ENCODE measurements at places on chromosomes 1 and 21.

- no peak for DNase-seq
These were observed 1.7 kb downstream of the DHCR24 start for GRCh38 chr1:54885237-54885679.

DNA sequence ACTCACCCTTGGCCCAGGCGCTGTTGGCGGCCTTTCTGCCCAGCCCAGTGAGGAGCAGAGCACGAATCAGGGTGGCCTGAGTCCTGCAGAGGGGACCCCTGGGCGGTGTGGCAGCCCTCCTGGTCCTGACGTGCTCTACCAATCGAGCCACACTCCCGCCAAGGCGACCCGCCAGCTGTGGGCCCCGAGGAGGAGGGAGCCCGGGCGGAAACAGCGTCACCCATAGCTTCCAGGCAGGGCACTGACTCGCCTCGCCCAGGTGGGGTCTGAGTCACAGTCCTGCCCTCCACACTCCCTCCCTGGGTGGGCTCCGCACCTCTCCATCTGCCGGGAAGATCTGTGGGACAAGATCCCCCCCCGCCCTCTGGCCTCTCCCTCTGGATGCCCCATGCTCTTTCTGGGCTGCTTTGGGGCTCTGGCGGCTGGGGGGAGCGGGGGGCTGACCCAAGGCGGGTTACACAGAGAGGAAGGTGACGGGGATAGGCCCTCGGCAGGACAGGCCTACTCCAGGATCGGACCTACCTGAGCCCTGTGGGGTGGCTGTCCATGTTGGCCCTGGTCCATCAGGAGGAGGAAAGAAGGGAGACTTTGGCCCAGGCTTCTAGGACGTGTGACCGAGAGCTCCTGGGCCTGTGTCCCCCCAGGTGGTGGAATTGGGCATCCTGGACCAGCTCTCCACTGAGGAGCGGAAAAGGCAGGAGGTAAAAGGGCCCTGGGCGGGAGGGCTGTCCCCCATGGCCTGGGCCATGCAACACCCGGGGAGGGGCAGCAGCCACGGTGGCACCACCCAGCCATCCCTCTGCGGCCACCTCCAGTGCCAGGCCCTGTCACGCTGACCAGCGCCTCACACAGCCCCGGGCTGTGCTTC is 14.0 kb downstream of the ARHGEF16 start:
- DNase-seq, result no peak

DNA sequence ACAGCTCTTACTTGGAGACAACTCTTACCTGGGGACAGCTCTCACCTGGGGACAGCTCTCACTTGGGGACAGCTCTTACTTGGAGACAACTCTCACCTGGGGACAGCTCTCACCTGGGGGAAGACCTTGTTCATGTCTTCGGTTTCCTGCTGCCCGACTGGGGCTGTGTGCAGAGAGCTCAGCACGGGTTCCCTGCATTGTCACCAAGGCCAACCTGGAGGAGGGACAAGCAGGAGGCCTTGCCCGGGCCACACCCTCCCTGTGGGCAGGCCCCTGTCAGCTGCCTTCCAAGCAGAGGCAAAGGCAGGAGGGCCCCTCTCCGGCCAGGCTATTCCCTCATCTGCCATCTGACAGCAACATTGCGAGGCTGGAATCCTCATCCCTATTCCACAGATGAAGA is at the start of gene LDLRAD1:
LDLRAD1 (minus strand) TSS at position 208 of the 400 bp plus-strand sequence; CDS start at position 134, 74 bp downstream.
- no peak for DNase-seq

DNA sequence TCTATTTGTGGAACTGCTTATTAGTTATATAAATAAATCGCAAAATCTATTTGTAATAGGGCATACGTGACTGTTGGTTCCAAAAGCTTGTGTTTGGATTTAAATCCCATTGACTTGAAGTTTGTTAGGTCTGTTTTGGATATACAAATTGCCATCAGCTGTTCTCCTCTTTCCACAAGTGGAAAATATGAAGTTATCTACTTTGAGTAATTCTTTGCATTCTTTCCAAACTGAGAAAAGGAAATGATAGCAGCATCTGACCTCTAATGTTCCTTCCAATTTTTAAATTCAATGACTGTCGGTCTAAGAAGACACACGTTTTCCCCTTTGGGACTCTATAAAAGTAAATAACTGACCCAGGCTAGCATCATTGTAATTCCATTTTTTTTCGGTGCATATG is 165.7 kb upstream of the SGIP1 start:
- no peak for DNase-seq

DNA sequence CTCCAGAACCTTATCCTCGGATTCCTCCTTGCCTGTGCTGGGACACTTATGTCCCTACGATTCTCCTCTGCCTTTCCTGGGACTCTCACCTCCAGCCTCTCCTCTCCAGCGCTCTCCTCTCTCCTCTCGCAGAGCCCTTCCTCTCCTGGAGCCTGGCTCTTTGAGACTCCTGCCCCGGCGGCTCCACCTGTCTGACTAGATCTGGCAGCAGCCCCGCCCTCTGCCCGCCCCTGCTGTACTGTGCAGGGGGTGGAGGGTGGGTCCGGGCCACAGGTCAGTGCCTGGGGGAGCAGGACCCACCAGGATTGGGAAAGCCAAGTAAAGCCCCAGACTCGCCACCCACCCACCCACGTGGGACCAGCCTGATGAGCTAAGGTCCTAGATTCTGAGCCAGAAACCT is 1.6 kb downstream of the ELOVL1 start:
- no peak for DNase-seq

DNA sequence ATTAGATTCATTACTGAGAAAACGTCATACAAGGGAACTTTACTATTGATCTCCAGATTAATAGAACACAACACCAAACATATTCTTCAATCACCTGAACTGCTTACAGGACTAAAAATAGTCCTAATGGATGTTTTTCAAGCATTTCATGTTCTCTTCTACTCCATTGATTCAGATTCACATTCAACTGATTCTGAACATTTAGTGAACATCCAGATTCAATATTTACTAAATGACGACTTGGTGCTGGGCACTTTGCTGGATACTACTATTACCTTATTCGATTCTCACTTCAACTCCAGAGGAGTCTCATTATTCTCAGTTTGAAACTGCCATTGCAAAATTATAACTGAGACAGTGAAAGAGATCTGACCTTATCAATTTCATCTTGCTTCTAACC is 18.8 kb upstream of the SUCO start:
- no peak for DNase-seq

- DNase-seq, result no peak
These were observed 17.5 kb downstream of the VASH2 start for GRCh38 chr1:212967801-212968200.

DNA sequence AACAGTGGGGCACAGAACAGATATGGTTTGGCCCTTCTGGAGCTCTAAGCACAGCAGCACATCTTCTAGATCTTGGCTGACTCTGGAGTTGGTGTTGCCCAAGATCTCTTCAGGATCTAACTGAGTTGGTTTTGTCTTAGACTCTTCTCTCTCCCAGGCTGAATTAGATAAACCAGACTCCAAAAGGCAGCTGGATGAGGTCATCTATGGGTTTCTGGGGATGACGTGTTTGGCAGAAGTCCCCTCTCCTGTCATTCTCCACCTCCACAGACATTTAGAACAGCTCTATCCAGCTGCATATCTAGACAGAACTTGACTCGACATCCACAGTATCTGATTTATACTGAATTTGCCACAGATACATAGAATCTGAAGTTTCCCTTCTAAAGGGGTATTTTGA is 75.3 kb downstream of the ST6GALNAC5 start:
- no peak for DNase-seq

GRCh38 chr1:219299420-219299819 is 125.7 kb downstream of the LYPLAL1 start:
- DNase-seq, result no peak

GRCh38 chr1:50977575-50978143 is 7.6 kb downstream of the CDKN2C start:
- DNase-seq, result peak; percentile 27

DNA sequence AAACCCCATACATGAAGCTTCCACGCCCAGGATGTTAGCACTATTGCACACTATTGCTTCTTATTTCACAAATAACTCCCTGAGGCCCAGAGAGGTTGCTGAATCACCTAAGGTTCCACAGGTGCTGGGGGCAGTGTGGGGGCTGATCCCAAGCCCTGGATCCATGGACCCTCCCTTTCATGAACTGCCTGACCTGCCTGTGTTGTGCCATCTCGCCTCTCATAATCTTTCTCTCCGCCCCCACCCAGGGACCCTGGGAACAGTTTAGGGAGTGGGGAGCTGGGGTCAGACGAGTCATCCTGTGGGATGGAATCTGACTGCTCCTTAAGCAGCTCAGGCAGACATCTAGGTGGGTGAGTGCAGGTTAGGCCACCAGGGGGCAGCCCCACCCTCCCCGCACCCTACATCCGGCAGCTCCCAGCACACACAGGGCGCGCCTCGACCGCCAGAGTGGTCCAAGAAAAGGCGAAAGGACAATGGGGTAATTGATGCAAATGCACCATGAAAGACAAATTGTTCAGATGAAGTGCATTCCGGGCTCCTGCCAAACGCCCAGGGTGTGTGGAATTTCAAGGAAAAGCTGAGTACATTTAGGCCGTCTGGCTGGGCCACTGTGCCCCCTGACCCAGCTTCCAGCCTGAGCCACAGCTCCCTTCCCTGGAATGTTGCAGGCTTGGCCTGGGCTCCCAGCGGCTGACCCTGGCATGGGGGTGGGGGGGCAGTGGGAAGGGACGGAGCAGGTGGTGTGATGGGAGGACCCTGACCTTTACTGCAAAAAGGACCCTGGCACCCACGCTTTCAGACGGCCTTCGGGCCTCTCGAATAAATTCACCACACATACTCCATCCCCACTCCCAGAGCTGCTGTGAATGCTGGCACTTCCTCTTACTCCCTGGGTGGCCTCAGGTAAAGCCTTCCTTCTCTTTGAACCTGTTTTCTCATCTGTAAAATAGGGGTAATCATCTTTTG is 20.8 kb downstream of the PHLDA3 start:
- peak; percentile 71 for DNase-seq

- DNase-seq, result no peak
These were observed 34.2 kb downstream of the LMO4 start for GRCh38 chr1:87362834-87363426.

DNA sequence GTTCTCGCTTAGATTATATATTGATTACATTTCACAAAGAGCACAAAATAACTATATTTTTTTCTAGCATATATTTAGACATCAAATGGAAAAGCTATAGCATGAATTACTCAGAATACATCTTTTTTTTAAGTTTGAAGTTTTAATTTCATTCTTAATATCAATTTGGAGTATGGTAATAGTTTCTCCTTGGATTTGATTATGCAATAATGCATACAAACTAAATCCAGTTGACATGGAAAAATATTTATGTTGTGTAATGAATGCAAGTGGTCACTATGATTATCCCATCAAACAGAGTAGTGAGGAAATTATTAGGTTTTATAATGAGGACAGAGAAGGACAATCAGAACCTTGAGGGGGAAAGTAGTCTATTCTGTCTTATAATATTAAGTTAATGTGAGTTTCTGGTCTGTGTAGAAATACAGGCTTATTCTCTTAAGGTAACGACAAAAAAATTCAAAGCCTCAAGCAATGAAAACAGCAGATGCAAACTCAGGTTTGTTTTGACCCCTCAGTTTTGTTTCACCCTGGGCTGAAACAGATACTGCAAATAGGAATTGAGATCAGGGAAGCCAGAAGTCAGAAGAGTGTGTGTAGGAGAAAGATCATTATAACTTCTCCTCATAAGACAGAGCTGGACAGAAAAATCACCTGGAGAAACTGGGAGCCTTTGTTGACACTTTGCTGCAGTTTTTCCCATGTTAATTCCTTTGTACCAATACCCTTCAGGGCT is 23.7 kb downstream of the LRRC8B start:
- DNase-seq, result no peak

- DNase-seq, result no peak
These were observed 271.4 kb downstream of the TBX15 start for GRCh38 chr1:118716775-118717174.

- no peak for DNase-seq
These were observed at the start of gene HAPLN2 for GRCh38 chr1:156618853-156619581. TSS of gene HAPLN2 (plus strand) at chr1:156619415. CDS start at chr1:156623491, 4,076 bp downstream.

- DNase-seq, result no peak
These were observed 51.9 kb downstream of the RAP1GAP start for GRCh38 chr1:21617126-21617738.

- DNase-seq, result no peak
These were observed 53.9 kb downstream of the GABPA start for GRCh38 chr21:25788677-25789076.

DNA sequence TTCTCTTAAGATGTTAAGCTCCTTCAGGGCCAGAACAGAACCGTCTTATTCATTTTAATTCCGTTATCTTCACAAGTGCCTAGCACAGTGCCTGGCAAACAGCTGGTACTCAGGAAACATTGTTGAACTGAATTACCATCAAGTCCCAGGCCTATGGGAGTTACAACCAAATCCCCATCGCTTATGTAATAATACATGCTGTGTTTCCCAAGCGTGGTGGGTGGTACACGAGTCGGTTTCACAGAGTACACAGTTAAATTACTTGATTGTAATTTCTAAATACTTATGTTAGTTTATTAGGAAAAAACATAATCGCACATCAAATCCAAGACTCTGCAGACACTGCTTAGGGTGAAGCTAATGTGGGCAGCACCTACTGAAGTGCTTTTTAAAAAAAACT is 1.0 kb downstream of the ANGEL2 start:
- DNase-seq, result peak; percentile 3

DNA sequence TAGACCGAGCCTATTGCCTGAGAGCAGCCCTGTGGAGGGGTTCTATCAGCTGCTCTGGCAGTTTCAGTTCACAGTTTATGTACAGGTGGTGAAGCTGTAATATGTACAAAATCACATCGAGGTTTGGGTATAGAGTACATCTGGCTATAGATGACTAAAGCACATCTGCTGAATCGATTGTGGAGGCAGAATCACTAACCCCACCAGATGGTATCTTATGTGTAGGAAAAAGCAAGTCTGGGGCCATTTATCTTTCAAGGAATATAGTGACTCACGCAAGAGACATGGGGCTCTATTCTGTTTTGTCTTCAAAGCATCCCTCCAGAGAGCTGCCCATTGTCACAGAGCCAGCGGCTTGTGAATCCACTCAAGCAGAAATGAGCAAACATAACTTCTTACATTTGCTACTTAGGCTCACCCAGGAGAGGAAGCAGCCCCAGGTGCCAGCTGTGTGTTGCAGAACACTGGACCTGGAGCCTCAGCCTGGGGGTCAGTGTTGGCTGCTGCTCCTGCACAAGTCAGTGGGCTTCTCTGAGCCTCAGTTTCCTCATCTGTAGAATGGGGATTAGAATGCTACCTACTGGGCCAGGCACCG is 21.3 kb downstream of the MIIP start:
- DNase-seq, result peak; percentile 23

- no peak for DNase-seq
These were observed 2.5 kb upstream of the PLEKHM2 start for GRCh38 chr1:15681349-15682292.

GRCh38 chr1:50996083-50996482 is 26.0 kb downstream of the CDKN2C start:
- DNase-seq, result no peak

- DNase-seq, result peak; percentile 2
These were observed 28.1 kb upstream of the COL6A2 start for GRCh38 chr21:46069719-46070279.

DNA sequence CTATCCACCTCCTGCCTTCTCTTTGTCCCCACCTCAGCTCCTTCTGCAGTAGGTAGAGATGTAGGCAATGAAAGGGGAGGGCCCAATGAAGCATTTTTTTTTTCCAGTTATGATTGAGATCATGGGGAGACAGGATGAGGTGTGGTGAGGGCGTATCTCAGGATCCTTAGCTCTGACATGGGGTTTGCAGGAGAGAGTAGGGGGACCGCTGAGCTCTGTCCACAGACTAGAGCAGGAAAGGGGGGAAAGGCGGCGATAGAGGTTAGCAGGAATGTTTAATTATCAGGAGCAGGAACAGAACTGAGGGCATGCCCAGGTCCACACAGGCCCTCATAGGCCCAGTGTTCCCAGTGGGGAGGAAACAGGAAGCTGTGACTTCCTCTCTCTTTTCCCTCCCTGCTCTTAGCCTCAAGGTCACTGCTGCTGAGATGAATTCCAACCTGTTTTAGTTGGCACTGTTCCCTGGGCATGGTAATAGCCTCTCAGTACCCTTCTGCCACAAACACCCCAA is 901 bp upstream of the RXFP4 start:
- no peak for DNase-seq

All from stimulated activated CD4-positive, alpha-beta T cell treated with anti-CD3 and anti-CD28 coated beads, Interleukin-2, amount 100 ng/mL, for 24 hours (primary cell).